ENCODE measurements at places on chromosomes 7 and 10.

DNA sequence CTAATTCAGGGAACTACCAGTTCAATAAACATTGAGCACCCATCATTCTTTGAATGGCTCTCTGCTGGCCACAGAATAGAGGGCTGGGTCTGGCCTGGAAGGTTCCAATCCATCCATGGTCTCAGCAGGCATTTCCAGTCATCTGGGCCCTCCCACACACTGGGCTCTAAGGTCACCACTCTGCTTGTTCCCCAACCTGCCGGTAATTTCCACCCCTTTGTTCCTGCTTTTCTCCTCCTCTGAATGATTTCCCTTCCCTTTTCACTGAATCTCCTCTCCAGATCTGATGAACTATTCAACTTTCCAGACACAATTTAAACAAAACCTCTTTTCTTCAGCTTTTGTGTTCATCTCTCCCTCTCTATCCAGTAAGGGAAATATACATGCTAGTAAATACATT, 2.6 kb downstream of the BZW2 start:
- no peak for DNase-seq

GRCh38 chr10:112148331-112148730, 35.2 kb downstream of the GPAM start:
- no peak for DNase-seq

DNA sequence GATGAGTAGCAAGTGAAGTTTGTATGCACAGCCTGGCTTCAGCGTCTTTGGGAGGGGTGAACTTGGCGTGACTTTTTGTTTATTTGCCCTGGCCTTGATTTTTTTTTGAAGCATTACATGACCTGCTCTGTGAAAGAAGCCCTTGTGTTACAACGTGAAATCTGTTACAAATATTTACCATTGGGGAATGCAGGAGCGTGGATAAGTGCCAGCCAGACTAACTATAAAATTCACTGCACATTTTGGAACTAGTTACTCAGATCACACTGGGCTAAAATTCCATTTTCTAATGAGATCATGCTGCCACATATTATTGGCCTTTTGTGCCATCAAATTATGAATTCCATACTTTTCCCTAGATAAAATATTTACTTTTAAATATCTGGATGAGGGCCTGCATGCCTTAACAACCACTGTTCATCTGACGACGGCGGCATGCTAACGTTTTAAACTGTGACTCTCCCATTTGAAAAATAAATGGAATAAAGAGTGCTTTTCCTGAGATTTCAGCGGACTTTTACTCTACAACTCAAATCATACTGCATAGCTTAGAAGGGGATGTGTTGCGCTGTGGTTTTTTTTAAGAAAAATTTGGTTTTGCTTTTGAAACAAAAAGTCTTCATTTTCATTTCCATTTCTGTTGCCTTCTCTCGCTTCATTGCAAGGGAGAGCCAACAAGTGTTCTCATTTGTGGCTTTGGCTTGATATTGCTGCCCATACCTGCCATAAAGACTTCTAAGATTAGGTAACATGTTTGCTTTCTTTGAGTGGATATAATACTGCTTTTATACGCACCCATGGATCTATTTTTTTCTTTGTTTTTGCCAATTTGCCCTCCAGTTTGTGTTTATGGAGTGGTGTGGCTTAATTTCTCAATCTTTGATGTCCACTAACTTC, 352.2 kb downstream of the TFEC start:
- DNase-seq, result no peak

DNA sequence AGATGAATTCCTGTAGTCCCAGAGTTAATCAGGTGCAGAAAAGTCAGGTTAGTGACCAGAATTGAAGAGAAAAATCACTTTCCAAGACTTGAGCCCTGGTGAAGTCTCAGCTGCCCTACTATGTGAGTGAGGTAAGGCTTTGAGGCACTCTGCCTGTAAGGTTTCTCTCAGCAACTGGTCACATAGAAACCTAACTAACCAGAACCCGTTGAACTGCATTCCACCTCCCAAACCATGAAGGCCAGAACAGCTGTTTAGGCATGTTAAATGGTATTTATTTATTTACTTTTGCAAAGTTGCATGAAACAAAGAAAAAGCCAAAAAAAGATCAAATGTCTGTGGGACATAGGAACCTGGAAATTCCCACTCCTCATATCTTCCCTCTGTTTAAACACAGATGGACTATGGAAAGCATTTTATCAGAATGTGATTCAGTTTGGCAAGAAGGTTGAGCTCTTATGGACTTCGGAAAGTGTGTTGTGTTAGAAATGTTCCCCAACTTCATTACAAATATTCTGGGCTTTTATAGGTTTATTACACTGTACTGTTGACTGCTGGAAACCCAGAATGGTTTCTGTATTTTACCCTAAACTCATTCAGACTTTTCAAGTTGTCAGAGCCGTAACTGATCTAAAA, 12.8 kb upstream of the GPR85 start:
- DNase-seq, result no peak

DNA sequence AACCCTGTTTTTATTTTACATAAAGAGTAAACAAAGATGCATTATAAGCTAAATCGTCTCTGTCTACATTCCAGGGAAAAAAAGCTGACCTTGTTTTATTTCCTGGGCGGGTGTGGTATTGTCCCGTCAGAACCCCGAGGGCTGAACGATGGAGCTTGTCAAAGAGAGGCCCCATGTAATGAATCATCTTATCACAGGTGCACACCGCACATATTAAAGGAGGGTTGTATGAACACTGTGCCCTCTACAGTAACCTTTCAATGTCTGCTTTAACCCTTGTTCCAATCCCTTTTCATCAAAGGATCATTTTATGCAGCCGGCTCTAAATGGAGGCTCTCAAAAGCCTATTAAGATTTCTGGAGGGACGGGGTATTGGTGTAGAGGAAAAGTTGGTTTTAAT, 158.5 kb upstream of the YAE1 start:
- DNase-seq, result no peak

All from caudate nucleus (tissue), 63 donors.